ENCODE measurements at places on chromosomes 7 and 10. TPM values are rescaled to one million over a fixed set of nuclear protein-coding genes. Genes with fewer than 3 reads are reported as not detected.

Gene CDH23
- under 0.01 TPM for total RNA-seq

Gene DDC
- total RNA-seq, result not detected

Gene RTKN2
- 0.09 TPM for total RNA-seq

Gene CCAR1
- 28.1 TPM for total RNA-seq

Gene SPDYE2
- total RNA-seq, result not detected

Gene HPS1
- 20.3 TPM for total RNA-seq

Gene WDR86
- total RNA-seq, result not detected

Gene AKR1E2
- 7.1 TPM for total RNA-seq

Gene NPSR1
- not detected for total RNA-seq

Gene CFAP43
- 0.09 TPM for total RNA-seq

Gene NPTX2
- total RNA-seq, result 1.3 TPM

Gene SPDYE11
- total RNA-seq, result not detected

Gene PDE6C
- not detected for total RNA-seq

Gene ADIRF
- 21.6 TPM for total RNA-seq

Gene CC2D2B
- not detected for total RNA-seq

Gene TPK1
- total RNA-seq, result 11.1 TPM

Gene SH3PXD2A
- 3.0 TPM for total RNA-seq

Gene MOGAT3
- total RNA-seq, result not detected

Gene STAG3
- total RNA-seq, result 0.09 TPM

Gene CYP3A7
- total RNA-seq, result not detected

Gene OR6V1
- not detected for total RNA-seq

Gene KNDC1
- total RNA-seq, result under 0.01 TPM

Gene ASAH2
- total RNA-seq, result 0.63 TPM

Gene OR13A1
- not detected for total RNA-seq

Gene CCDC3
- total RNA-seq, result 2.2 TPM

Gene GJD4
- total RNA-seq, result under 0.01 TPM

Gene TRIM74
- total RNA-seq, result not detected

Gene POLR2J2
- 2.6 TPM for total RNA-seq

Gene SOSTDC1
- not detected for total RNA-seq

Gene ZMIZ2
- 16.2 TPM for total RNA-seq

Gene PCBD1
- total RNA-seq, result 39.5 TPM

Gene LIPN
- total RNA-seq, result not detected

Gene FZD1
- 2.2 TPM for total RNA-seq

Gene TMEM72
- not detected for total RNA-seq

Gene PDE1C
- total RNA-seq, result 0.38 TPM

All from endothelial cell of coronary artery (primary cell).